ENCODE measurements at places on chromosomes 5 and 9.

- H3K4me3 ChIP-seq, result no peak overlapping the region
- DNase-seq, result no peak
- H3K27me3 ChIP-seq, result no peaks in the 10 kb centered on the region
- H3K4me1 ChIP-seq, result peaks cover 6% of the 10 kb centered on the region
- no peak overlapping the region for H3K27ac ChIP-seq
Observed at GRCh38 chr5:135977375-135977928, 22.7 kb upstream of the LECT2 start.

DNA sequence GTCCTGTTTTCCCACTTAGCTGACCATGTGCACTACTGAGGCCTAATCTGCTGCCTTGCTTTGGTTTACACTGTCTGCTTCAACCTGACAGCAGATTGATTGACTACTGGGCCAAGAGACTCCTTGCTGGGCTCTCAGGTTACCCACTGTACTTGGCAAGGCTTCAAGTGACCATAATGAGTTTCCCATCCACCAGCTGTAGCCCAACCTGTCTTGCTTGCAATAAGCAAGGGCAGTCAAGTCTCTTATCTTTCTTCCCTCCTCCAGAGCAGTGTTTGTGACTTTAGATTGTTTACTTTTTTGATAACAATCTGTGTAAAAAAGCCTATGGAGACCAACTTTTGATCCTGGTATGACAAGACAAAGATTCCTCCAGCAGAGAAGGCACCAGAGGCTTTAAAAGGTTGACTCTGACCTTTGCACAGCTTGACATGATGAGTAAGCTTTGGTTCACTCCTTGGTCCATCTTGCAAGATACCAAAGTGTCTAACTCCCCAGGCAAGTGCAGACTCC is 912.3 kb upstream of the SEMA6A start:
- no peaks in the 10 kb centered on the region for H3K27me3 ChIP-seq
- no peaks in the 10 kb centered on the region for H3K4me1 ChIP-seq
- no peak for DNase-seq
- no peak overlapping the region for H3K27ac ChIP-seq
- no peak overlapping the region for H3K4me3 ChIP-seq
- H3K36me3 ChIP-seq, result no peaks in the 10 kb centered on the region

GRCh38 chr9:93059011-93059714 is 662 bp downstream of the SUSD3 start:
- no peaks in the 10 kb centered on the region for H3K36me3 ChIP-seq
- DNase-seq, result no peak
- peaks cover 53% of the 10 kb centered on the region for H3K4me1 ChIP-seq
- peak overlapping the region; percentile 79 for H3K4me3 ChIP-seq

- no peak overlapping the region for H3K27ac ChIP-seq
- H3K4me3 ChIP-seq, result no peak overlapping the region
- no peaks in the 10 kb centered on the region for H3K27me3 ChIP-seq
- no peaks in the 10 kb centered on the region for H3K36me3 ChIP-seq
- H3K4me1 ChIP-seq, result peaks cover 61% of the 10 kb centered on the region
Observed at GRCh38 chr5:67050125-67050524, 146.5 kb downstream of the CD180 start.

- H3K27me3 ChIP-seq, result no peaks in the 10 kb centered on the region
- peaks cover 27% of the 10 kb centered on the region for H3K36me3 ChIP-seq
- H3K4me3 ChIP-seq, result no peak overlapping the region
- H3K27ac ChIP-seq, result peak overlapping the region; percentile 83
- no peak for DNase-seq
Observed at GRCh38 chr9:128636024-128636390, 20.6 kb downstream of the DYNC2I2 start.

DNA sequence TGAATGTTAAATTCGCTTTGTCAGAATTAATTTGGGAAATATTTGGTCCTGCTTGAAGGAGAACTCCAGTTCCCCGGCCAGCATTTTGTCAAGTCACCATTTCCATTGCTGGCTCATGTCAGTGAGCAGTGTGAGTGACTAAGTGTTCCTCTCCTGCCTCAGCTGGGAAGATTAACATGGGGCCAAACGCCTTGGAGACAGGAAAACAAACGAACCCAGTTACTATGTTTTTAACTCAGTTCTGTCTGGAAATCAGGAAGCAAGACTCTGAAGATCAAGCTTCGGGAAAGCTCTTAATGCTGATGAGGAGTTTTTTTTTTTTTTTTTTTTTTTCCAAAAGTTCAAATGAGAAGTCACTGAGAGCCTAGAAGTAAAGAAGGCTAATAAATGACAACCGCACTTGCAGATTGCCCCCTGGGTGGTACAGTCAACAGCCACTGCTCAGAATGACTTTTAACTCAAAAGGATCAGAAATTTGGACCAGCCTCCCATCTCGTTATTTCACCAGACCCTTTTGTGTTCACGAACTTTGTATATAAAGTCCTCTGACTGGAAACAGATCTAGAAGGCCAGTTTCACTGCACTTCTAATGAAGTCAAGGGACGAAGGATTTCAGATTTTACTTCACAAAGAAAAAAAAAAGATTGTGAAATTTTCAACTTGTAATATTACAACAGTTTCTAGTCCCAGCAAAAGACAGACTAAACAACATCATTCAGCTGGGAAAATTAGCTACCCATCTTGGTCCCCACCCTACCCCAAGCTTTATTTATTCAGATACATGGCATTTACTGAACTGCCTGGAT is 121.3 kb downstream of the LHFPL2 start:
- no peaks in the 10 kb centered on the region for H3K27me3 ChIP-seq
- peak overlapping the region; percentile 88 for H3K27ac ChIP-seq
- H3K36me3 ChIP-seq, result no peaks in the 10 kb centered on the region
- DNase-seq, result no peak
- no peak overlapping the region for H3K4me3 ChIP-seq

DNA sequence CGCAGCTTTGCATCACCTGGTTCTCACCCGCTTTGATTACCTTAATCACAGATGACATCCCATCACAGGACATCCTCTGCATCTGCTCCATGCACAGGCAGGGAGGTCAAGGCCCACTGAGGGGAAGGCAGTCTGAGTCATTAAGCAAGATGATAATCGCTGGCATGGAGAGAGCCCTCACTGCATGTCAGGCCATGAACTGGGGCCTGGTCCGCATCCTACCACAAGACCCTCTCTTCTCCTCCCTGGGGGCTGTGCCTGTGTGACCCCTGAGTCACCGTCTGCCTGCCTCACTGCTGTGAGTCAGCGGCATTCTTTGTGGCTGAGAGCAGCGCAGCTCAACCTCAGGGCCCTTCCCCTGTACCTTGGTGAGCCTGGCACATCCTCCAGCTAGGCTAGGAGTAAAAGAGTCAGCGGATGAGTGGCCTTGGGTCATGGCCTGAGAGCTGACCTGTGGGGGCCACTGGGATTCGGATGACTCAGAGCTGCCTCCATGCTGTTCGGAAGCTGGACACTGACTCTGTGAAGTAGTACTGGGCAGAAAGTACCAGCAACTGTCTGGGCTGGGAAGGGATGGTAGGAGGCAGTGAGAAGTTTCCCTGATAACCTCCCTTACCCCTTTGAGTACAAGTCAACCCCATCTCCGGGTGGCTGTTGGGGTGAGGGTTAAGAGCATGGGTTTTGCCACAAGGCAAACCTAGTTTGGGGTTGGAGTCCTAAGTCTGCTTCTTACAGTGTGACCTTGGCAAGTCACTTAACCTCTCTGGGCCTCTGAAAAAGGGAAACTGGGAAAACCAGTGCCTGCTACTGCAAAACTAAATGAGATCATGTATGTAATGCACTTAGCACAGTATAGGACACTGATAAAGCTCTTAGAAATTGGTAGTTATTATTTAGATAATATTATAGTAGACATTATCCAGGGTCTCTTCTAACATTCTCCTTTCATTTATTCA is 14.6 kb upstream of the ARSI start:
- no peaks in the 10 kb centered on the region for H3K36me3 ChIP-seq
- peaks cover 55% of the 10 kb centered on the region for H3K4me1 ChIP-seq
- H3K4me3 ChIP-seq, result no peak overlapping the region
- peak overlapping the region; percentile 75 for H3K27ac ChIP-seq
